Endothelial cell of umbilical vein (primary cell): ENCODE measurements at places on chromosomes 1 and 21. TPM values are rescaled to one million over a fixed set of nuclear protein-coding genes. Genes with fewer than 3 reads are reported as not detected.

GRCh38 chr1:23799570-23800399, 769 bp downstream of the GALE start:
- H3K27me3 ChIP-seq = no peaks in the 10 kb centered on the region
- H3K27ac ChIP-seq = peak overlapping the region; percentile 62
- H3K36me3 ChIP-seq = no peaks in the 10 kb centered on the region
- peak; percentile 85 for DNase-seq
- H3K4me1 ChIP-seq = peaks cover 15% of the 10 kb centered on the region

DNA sequence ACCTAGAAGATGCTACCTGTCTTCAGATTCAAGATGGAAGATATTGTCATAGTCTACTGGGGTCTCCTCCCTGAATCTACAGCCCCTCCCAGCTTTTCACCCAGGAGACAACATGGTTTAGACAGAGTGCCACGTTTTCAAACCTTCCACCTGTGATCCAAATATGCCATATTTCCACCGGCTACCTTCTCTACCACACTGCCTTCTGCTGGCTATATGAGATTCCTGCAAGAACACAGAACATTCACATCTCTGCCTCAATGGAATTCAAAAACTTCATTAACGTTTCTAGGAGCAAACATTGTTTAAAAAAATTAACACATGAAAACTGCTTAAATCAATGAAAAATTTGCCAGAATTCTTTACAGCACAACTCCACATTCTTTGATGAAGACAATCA, 12.9 kb upstream of the LELP1 start:
- H3K4me1 ChIP-seq = no peaks in the 10 kb centered on the region
- H3K27ac ChIP-seq = no peak overlapping the region
- H3K36me3 ChIP-seq = no peaks in the 10 kb centered on the region
- no peaks in the 10 kb centered on the region for H3K27me3 ChIP-seq
- no peak for DNase-seq
- H3K4me3 ChIP-seq = no peak overlapping the region

DNA sequence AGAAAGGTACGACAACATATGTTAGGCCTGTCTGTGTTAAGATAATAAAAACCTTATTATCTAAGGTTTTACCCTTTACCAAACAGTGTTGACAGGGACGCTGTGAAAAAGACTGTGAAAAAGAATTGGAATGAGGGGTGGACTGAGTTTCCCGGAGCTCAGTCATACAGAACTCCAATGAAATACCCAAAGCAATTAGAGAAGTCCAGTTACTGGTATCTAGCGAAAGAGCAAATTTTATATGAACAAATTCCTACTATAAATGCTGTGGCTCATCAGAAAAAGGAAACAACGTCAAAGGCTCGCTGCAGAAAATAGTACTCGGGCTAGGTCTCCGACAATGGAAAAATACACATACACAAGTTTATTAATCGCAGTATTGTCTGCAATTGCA, 708 bp upstream of the RBBP5 start:
- no peaks in the 10 kb centered on the region for H3K36me3 ChIP-seq
- peak overlapping the region; percentile 91 for H3K27ac ChIP-seq
- peaks cover 12% of the 10 kb centered on the region for H3K4me1 ChIP-seq
- H3K4me3 ChIP-seq = peak overlapping the region; percentile 39
- no peaks in the 10 kb centered on the region for H3K27me3 ChIP-seq

GRCh38 chr21:39537571-39537970, 75.2 kb upstream of the B3GALT5 start:
- H3K36me3 ChIP-seq = no peaks in the 10 kb centered on the region
- no peak overlapping the region for H3K27ac ChIP-seq
- no peaks in the 10 kb centered on the region for H3K4me1 ChIP-seq
- DNase-seq = no peak
- H3K27me3 ChIP-seq = no peaks in the 10 kb centered on the region

- H3K36me3 ChIP-seq = no peaks in the 10 kb centered on the region
- H3K27ac ChIP-seq = no peak overlapping the region
- no peaks in the 10 kb centered on the region for H3K27me3 ChIP-seq
These were observed 599.1 kb downstream of the NPHP4 start for GRCh38 chr1:5393146-5393545.

GRCh38 chr21:38922474-38923235, 116.9 kb downstream of the ETS2 start:
- no peak for DNase-seq
- no peak overlapping the region for H3K27ac ChIP-seq
- H3K4me1 ChIP-seq = no peaks in the 10 kb centered on the region
- no peak overlapping the region for H3K4me3 ChIP-seq
- no peaks in the 10 kb centered on the region for H3K36me3 ChIP-seq
- H3K27me3 ChIP-seq = peaks cover 9% of the 10 kb centered on the region

DNA sequence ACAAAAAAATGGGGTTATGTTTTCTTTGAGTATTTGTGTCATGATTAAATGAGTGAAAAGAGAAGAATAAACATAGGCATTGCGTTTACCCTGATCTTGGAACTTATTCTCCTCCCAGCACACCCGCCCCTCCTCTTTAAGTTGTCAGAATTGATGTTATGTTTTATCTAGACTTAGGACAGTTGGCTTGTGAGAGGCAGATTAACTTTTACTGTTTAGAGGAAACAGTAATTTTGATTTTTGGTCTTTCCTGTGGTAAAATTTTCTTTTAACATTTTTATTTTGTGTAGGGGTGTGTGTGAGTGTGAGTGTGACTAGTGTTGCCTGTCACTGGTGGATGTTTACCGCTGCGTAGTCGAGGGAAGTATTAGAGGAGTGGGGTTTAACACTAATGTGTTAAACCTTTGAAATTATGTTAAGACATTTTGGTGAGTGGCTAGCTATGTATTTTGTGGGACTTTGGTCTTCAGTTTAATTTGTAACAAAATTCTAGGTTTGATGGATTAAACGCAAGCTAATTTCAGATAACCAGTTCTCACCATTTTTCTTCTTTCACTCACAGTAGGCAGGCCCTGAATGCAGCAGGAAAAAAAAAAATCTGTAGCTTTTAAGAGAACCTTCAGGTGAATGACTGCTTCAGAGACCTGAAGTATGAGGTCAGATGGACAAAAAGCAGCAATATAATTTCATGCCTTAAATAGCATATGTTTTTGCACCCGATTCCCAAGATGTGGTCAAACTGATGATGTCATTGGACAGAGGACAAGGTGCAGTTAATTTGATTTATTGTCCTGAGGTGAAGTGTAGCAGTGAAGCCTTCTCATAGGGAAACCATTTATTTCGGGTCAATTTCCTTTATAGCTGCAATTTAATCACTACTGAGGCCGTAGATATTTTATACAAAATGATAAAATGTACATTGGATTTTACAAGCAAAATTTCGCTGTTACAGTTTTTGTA, 2.7 kb downstream of the POU2F1 start:
- no peaks in the 10 kb centered on the region for H3K27me3 ChIP-seq
- H3K4me3 ChIP-seq = no peak overlapping the region
- no peak for DNase-seq

DNA sequence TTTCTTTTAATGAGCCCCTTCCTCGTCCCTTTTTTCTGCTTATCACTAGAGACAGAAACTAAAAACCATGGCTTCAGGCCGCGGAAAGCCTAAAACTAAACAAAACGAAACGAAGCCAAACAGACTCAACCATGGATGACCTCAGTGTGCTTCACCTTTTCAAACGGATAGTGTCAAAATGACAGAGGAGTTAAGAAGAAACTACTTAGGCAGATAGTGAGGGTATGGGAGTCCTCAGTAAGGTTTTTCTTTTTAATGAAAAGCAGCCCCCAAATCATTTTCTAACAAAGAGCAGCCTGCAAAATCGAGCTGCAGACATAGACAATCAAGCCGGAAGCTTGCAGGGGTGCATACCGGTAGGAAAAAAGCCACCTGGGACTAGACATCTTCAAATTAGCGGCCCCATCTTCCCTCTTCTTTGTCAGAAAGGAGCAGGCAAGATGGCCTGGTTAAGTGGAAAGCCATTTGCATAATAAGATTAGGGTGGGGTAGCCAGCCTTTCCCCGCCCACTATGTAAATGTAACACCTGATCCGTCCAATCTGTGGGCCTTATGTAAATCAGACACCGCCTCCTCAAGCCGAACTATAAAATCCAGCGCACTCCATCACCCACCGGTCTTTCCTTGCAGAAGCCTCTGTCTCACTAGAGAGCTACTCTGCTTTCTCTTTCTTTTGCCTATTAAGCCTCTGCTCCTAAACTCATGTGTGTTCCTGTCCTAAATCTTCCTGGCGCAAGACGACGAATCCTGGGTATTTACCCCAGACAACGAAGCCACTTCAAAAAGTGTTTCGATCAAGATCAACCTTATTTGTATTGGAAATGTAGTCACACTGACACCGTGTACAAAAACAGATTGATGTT, 6.2 kb upstream of the ERO1B start:
- no peaks in the 10 kb centered on the region for H3K36me3 ChIP-seq
- H3K27ac ChIP-seq = no peak overlapping the region
- no peak overlapping the region for H3K4me3 ChIP-seq
- H3K4me1 ChIP-seq = no peaks in the 10 kb centered on the region

DNA sequence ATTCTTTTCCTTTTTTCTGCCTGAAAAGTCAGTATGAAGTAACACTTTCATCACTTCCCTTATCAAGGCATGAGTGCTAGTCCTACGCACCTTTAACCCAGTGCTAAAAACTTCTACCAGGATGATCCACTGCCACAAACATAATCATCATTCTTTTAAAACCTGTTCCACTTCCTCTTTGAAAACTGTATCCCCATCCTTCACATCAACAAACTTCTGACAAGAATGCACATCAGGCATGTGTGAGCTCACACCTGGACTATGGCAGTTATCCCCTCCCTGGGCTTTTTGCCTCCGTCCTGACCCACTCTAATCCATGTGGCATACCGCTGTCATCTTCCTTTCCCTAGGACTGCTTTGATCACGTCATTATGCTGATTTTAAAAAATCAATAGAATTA, 70.2 kb downstream of the ESRRG start:
- DNase-seq = no peak
- H3K4me3 ChIP-seq = no peak overlapping the region
- H3K27ac ChIP-seq = no peak overlapping the region
- H3K36me3 ChIP-seq = no peaks in the 10 kb centered on the region
- no peaks in the 10 kb centered on the region for H3K27me3 ChIP-seq

DNA sequence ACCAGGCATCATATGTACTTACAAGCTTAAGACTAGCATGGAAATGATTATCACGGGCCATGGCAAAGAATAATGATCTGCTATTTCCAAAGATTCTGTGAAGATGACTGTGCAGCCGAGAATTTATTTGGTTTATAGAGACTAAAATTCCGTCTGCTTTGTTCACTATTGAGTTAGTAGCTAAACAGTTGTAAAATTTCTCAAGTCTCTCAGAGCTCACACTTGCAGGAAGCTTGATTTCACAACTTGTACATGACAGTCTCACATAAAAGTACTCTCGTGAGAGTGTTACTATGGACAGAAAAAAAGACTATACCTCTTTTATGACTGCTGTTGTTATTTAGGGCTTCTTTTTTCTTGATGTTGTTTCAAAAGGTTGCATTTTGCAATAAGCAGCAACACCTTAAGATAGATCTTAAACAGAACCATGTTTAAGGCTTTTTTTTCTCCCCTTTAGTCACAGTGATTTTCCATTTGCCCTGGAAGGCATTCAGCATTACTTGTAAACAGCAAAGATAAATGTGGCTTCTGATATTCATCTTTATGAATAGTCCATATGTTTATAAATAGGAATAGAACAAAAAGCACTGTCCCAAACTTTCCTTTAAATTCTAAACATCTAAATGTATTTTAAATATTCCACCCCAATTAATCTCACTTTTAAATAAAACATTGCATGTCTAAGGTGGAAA, 24.8 kb downstream of the ST6GALNAC5 start:
- no peaks in the 10 kb centered on the region for H3K4me1 ChIP-seq
- no peak overlapping the region for H3K4me3 ChIP-seq
- H3K27ac ChIP-seq = no peak overlapping the region
- DNase-seq = no peak
- no peaks in the 10 kb centered on the region for H3K27me3 ChIP-seq

DNA sequence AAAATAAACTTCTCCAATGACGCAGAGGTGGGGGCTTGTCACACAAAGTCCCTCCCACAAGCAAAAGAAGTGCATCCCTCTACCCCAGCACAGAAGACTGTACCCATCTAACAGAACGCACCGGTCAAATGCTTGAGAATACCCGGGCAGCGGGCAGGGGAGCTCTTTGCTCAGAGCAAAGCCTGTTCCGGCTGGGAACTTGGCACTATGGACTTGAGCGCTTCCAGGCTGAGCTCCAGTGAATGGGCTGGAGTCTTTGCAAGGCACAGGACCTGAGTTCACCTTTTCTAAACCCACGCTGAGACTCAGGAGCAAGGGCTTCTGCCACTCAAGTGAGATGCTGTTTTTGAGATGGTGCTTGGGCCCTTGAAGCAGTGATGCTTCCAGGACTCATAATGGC, 20.3 kb downstream of the RHBG start:
- no peak for DNase-seq
- peaks cover 3% of the 10 kb centered on the region for H3K4me1 ChIP-seq
- no peak overlapping the region for H3K27ac ChIP-seq
- H3K27me3 ChIP-seq = peaks cover 36% of the 10 kb centered on the region
- H3K36me3 ChIP-seq = no peaks in the 10 kb centered on the region

DNA sequence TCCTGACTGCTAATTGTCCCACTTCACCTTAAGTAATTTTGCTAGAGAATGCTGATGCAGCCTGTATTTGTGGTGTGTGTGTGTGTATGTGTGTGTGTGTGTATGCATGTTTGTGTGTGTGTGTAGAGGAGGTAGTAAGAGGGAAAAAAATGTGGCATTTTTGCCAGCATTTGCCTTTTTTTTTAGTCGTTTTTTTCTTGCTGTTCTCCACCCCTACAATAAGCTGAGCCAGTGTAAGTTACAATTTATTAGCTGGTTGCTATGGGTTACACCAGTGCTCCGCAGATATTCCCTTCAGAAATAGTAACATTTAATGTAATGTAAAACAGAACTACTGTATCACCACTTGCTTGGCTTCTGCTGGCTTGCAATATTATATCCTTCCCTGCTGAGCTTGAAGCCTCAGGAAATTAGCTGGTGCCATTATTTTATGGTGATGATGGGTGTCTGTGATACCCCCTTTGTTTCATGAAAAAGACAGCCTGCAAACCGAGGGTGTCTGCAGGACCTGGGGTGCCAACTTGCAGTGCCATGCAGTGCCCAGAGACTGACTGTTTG, 23.4 kb upstream of the IGSF3 start:
- no peak overlapping the region for H3K4me3 ChIP-seq
- no peaks in the 10 kb centered on the region for H3K36me3 ChIP-seq
- no peak overlapping the region for H3K27ac ChIP-seq
- H3K4me1 ChIP-seq = no peaks in the 10 kb centered on the region

PDC gene
- total RNA-seq = not detected in 2 replicates

IL22RA1 gene
- total RNA-seq = not detected in 2 replicates

TNFRSF4 gene
- total RNA-seq = 0.62 and 1.5 TPM in 2 replicates

ELAPOR1 gene
- 1.0 and 1.1 TPM in 2 replicates for total RNA-seq

FCRL1 gene
- total RNA-seq = not detected in 2 replicates

KCNJ15 gene
- total RNA-seq = 1.4 and 1.5 TPM in 2 replicates

VAMP4 gene
- 10.1 and 10.4 TPM in 2 replicates for total RNA-seq

JAK1 gene
- 152 and 177 TPM in 2 replicates for total RNA-seq

HUNK gene
- total RNA-seq = not detected in 2 replicates
